ENCODE measurements at places on chromosomes 12 and 14.
A peak's percentile ranks its signal among the peaks of the same experiment; 100 is the strongest.

GRCh38 chr14:78358591-78358990 lies 188.4 kb downstream of the NRXN3 start:
- no peak for DNase-seq

GRCh38 chr14:72049462-72049861 lies 117.2 kb downstream of the RGS6 start:
- no peak for DNase-seq

GRCh38 chr14:68278576-68279436 lies 459.2 kb downstream of the RAD51B start:
- DNase-seq: peak; percentile 90

GRCh38 chr12:126761420-126761819 lies 1505.5 kb upstream of the TMEM132C start:
- no peak for DNase-seq

DNA sequence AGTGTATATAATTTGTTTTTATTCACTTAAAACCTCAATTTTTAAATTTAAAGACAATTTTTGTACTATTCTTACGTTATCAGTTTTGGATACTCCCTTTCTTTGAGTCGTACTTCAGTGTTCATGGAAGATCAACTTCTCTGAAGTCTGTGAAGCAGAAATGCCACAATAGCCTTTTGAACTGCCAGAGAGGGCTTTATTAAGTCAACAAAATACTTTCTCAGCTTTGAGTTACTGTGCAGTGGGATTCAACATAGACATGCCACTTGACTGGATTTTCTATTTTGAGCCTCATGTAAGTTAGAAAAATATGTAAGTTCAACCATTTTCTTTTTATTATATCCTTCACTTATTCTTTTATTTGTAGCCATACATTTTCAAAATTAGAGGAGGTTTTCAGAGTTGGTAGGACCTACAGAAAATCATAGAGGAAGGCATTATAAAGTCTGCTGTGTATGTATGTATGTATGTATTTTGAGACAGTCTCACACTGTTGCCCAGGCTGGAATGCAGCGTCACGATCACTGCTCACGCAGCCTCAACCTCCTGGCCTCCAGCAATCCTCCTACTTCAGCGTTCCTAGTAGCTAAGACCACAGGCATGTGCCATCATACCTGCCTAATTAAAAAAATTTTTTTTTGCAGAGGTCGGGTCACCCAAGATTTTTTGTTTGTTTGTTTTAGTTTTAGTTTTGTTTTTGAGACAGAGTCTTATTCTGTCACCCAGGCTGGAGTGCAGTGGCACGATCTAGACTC lies 31.3 kb upstream of the BCAT1 start:
- no peak for DNase-seq

- peak; percentile 43 for DNase-seq
These were observed 184.7 kb upstream of the DCN start for GRCh38 chr12:91367234-91367849.

Measured in mesenchymal stem cell (in vitro differentiated cells and primary cell).